ENCODE measurements at places on chromosomes 2 and 18. TPM values are rescaled to one million over a fixed set of nuclear protein-coding genes. Genes with fewer than 3 reads are reported as not detected.

TDRD15 gene
- not detected for total RNA-seq

VAMP5 gene
- 0.31 TPM for total RNA-seq

ABCB6 gene
- total RNA-seq, result 32.2 TPM

SKA1 gene
- 12.4 TPM for total RNA-seq
